Skin of body (tissue), 3 donors: ENCODE measurements at places on chromosomes 7 and 10.

DNA sequence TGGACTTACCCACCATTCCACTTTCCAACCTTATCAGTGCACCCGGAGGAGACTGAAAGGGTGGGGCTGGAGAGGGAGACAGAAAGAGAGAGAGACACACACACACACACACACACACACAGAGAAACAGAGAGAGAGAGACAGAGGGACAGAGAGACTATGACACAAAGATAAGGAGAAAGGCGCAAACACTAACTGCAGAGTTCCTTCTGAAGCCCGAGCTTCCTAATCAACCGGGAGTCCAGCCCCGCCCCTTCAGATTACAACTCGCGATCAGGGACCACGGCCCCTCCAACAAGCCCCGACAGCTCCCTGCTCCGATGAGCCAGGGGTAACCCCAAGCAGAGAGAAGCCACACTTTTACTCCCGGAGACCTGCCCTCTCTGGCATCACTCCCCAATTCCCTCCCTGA, 499 bp downstream of the GAL3ST4 start:
- peak; percentile 32 for DNase-seq

DNA sequence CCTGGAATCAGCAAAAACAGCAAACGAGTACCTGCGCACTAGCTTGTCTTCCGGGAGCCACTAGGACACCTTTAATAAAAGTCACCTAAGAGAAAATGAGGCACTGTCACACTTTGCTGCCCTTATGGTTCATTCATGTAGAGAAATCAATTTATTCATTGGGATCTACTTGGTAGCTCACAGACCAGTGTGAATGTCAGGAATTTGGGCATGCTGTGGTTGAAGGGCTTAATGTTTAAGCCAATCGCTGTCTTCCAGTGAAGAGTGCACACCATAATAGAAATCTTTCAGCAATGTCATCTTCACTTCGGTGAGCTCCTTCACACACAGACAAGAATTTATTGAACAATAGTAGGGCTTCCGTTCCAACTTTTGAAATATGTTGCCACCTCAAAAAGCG, 65.1 kb downstream of the MARCHF5 start:
- DNase-seq: no peak

DNA sequence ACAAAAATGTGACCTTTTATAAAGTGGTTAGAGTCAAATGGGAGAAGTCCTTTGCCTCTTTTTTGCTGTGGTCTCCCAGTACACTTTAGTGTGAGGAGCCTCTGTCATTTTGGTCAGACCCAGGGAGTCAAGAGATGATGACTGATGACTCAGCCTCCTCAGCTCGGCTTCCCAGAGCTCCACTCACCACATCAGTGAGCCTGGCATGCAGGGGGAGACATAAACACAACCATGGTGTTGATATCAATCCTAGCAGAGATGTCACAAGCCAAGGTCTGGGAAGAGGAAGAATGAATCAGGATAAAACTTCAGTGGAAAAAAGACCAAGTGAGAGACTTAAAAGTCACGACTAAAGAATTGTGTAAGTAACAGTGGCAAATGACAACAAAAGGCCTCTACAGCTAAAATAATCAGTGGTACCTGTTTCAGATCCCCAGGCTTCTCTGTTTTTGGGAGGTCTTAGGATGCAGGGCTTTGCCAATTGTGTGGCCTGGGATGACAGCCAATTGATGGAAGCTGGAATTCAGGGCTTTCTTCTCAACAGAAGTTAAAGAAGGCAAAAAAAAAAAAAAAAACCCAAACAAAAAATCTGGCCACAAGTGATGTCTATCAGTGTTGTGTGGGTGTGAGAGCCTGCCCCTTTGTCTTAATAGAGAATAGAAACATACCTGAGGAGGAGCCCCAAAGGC, 50.2 kb downstream of the TFAM start:
- no peak for DNase-seq

DNA sequence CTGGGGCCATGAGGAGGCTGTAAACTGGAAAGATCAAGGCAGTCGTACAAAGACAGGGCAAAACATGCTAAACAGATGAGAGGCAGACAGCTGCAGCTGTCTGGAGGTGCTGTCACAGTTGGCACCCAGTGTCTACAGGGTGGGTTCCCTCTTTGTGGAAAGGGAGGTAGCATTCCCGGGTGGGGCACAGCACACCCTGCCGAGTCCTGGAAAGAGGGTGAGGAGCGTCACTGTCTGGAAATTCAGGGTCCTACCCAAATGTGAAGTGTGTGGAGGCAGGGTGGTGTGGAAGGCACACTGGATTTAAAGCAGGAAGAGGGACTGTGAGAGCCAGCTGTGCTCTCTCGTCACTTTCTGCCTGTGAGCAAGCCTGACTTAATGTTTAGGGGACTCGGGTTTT, 356.2 kb downstream of the SDK1 start:
- DNase-seq: no peak

GRCh38 chr7:156889089-156889488, 3.9 kb downstream of the LMBR1 start:
- peak; percentile 14 for DNase-seq

- DNase-seq: no peak
Observed at GRCh38 chr7:13032576-13032975, 345.1 kb downstream of the ARL4A start.

DNA sequence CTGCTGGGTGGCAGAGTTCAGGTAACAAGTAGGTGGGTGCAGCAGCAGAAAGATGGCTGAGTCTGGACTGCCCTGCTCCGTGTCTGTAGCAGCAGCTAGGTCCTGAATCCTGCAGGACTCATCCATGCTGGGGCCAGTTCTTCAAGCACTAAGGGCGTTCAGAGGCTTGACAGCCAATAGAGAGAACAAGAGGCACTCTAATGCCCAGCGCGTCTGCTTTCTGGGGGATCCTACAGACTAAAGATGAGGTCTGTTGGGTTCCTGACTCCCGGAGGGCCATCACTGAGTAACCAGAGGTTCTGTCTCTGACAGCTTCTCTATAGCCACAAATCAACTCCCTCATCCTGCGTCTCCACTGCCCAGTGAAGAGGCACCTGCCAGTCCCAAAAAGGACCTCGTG, 125.5 kb downstream of the PTPN20 start:
- DNase-seq: no peak

- DNase-seq: no peak
Observed at GRCh38 chr10:59843748-59844147, 62.6 kb downstream of the CCDC6 start.

GRCh38 chr10:131560166-131560565, 248.6 kb upstream of the TCERG1L start:
- DNase-seq: no peak

DNA sequence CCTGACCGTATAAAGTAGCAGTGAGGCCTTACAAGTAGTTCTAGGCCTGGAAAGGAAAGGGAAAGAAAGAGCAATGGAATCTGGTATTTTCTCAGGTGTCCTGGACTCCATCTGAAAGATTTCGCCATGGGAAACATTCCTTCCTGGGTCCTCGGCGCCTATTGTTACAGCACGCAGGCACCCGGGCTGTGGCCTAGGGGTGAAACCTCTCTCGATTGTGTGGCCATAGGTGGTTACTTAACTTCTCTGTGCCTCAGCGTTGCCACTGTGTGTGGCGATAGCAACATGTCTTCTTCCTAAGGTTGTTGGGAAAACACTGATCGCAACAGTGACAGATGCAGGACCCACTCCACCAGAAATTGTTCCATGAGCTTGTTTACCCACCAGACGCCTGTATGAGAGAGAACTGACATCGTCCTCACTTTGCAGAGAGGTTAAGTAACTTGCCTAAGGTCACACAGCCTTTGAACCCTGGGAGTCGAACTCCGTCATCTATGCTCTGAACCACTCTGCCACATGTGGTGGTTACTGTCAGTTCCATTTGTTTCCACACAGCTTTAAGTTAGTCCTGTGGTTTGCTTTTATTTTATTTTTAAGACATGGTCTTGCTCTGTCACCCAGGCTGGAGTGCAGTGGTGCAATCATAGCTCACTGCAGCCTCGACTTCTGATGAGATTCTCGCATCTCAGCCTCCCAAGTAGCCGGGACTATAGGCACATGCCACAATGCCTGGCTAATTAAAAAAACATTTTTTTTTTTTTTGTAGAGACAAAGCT, 73.4 kb downstream of the LHPP start:
- DNase-seq: no peak

GRCh38 chr10:133442191-133442966, 11.4 kb upstream of the SCART1 start:
- no peak for DNase-seq

DNA sequence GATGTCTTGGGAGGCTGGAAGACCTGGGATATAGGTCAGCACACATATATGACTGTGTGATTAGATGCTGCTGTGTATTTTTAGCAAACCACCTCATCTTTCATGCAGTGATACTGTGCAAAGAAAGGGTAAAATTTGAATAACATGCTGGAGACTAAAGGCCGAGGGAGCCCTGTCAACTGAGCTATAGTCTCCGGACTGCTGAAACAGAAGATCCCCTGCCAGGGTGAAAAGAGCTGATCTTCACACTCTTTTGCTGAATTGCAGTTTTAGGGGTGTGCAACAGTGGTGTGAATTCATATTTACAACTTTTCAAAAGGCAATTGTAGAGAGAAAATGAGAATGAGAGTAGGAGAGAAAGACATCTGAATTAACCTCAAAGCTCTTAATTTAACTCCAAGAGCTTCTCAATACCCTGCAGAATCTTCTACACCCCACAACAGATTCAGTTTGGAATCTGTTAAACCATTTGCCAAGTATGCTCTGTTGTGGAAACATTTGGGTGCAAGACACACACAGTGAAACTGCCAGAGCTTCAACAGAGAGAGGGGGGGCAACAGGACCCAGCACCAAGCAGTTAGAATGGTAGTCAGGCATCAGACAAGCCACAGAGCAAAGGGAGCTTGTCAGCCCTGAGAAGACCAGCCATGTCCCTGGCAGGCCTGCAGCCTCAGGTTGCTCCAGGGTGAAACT, 190.1 kb upstream of the STK17A start:
- peak; percentile 57 for DNase-seq

- DNase-seq: no peak
Observed at GRCh38 chr10:76106611-76107010, 675.2 kb downstream of the LRMDA start.

DNA sequence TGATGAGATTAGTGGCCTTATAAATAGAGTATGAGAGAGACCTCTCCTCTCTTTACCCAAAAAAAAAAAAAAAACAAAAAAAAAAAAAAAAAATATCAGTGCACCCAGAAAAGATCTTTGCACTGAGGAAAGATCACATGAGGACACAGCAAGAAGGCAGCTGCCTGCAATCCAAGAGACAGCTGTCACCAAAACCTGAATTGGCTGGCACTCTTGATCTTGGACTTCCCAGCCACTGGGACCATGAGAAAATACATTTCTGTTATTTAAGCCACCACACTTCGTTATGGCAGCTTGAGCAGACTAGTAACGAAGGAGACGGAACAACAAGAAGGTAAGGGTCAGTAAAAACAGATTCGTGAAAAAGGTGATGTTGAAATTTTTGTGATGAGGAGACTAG, 47.0 kb downstream of the TMEM106B start:
- no peak for DNase-seq

DNA sequence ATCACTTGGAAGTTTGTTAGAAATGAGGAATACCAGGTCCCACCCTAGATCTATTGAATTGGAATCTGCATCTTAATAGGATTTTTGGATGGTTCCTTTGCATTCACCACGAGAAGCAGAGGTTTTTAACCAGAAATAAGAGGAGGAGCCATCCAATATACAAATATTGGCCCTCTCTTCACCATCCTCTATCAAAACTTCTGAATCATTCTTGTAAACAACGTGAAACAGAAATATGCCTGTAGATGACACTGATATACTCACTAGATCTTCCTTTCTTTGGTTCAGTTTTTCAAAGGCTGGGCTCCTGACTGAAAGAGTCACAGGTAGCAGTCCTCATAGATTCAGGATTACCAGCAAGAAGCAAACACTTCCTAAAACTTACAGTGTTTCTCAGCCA, 39.5 kb downstream of the ZNF365 start:
- DNase-seq: no peak

DNA sequence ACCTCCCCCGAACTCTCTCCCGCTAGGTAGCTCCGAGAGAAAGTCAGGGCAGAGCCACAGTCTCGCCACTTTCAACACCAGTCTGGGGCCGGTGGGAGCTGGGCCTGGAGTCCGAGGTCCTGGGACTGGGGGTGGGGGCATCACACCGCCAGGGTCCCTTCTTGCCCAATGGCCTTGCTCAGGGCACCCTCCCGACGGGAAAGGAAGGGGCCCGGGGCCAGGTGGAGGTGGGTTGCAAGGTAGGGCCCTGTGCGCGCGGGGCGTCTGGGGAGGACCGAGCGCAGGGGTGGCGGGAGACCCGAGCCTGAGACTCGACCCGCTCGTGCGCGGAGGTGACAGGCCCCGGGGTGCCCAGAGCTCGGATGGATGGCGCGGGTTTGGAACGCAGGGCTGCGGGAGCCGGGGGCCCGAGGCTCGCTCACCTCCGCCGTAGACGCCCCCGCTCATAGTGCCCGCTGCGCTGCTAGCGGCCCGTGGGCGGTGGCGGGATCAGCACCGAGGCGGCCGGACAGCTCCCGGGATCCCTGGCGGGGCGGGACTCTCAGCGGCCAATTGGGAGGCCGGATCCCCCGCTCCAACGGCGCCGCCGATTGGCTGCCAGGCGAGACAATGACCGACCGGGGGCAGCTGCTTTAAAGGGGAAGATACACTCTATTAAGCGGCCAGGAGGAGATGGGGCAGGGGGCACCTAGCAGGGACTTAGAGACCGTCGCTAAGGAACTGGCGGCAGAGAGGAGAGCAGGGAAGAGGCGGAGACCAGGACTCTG, at the start of gene ACTL6B:
ACTL6B (minus strand) TSS at position 541 of the 767 bp plus-strand sequence; CDS start at position 447, 94 bp downstream.
- no peak for DNase-seq

GRCh38 chr10:4977025-4977424, 13.8 kb downstream of the AKR1C1 start:
- DNase-seq: no peak
